ENCODE measurements at places on chromosomes 11 and 22.

DNA sequence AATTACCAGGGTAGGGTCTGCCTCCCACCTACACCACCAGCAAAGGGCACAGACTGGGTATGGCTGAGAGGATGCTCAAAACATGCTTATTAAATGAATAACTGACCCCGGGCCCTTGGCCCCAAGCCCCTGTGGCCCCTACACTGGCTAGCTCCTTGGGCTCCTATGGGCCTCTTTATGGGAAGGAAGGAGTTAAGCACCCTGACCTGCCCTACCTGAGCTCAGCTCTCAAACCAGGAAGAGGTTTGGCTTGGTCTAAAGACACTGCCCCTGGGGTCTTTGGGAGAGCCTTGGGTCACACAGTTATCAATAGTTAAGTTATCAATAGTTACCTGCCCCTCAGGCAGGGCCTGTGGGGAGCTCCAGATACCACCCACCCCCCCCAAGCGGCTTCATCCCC lies 1.2 kb downstream of the USH1C start:
- no peak for DNase-seq

- no peak for DNase-seq
Observed at GRCh38 chr22:49161002-49161850, 666.4 kb downstream of the BRD1 start.

DNA sequence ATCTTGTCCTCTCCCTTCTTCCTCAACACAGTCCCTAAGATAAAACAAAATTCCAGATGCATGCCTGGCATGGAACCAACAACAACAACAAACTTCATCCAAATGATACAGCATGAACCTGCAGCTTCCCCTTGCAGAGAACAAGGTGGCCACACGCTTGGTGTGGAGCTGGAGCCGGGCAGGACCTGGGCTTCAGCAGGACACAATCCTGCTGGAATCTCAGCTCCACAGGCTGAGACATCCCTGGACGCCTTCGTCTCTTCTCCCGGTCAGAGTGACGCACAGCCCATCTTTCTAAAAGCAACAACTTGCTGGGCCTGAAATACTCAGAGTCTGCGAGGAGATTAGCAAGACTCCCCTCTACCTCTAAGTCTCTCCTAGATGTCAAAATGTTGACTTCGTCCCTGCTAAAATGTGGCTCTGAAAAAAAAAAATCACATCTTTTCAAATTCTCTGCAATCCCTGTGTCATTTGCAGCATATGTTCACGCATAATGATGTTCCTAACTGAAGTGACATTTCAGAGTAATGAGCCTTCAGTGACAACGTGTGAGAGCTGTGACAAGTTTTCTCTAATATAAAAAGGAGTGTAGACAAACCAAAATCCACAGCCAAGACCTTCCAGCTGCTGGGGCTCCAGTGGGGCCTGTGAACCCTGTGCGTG lies 1232.3 kb downstream of the TBC1D22A start:
- DNase-seq: no peak

DNA sequence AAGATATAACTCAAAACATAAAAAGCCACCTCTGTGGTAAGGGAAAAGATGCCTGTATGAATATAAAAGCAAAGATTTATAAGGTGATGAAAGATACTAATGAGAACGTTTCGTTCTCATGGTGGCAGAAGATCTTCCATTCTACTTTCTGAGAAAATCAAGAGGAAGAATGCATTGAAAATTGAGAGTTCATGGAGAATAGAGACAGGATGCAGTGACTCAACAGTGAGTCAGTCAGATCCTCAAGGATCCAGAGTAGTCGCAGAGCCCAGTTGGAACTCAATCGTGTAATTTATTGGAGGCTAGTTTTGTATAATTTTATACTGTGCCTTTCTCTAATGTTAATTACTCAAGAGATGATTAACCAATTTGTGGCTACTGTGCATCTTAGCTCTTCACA lies 73.3 kb downstream of the ENTHD1 start:
- DNase-seq: no peak

DNA sequence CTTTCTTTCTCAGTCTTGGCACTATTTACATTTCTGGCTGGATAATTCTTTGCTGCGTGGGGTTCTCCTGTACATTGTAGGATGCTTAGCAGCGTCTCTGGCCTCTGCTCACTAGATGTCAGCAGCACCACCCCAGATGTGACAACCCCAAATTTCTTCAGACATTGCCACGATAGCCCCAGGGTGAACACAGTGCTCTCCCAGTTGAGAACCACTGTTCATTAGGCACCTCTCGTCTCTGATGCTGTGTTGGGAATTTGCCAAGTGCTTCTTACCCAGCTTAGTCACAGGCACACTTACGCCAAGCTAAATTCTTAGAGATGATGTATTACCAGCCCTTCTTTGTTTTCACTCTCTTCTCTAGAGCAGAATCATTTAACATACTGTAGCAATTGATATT lies 9.4 kb downstream of the TRIM6 start:
- DNase-seq: no peak

DNA sequence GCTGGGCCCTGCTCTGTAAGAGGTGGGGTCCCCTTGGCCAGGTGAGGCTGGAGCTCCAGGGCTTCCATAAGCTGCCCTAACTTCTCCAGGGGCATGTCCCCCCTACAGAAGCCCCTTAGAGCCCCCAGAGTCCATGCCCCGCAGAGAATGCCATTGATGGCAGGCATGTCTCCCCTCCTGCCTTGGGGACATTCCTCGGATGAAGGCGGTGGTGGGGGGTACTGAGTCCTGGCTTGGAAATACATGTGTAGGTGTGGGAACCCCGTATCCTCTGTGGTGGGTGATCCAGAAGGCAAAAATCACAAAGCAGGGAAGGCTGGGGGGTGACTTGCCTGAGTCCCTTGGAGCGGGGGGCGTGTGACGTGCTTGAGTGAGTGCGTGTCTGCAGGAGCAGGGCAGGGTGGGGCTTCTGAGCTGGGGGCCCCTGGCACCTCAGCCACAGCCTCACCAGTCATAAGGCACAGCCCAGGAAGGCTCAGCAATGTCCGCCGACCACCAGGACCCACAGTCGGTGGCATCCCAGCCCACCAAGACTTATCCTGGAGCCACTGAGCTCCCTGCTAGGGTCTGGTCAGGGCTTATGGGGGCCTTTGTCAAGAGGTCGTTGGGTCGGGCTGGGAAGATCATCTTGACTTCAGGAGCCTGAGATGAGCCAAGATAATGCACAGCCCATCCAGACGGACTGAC lies 69.8 kb upstream of the KCNQ1OT1 start:
- no peak for DNase-seq

- no peak for DNase-seq
Observed at GRCh38 chr22:39958949-39959639, 1.1 kb upstream of the TMA7B start.

DNA sequence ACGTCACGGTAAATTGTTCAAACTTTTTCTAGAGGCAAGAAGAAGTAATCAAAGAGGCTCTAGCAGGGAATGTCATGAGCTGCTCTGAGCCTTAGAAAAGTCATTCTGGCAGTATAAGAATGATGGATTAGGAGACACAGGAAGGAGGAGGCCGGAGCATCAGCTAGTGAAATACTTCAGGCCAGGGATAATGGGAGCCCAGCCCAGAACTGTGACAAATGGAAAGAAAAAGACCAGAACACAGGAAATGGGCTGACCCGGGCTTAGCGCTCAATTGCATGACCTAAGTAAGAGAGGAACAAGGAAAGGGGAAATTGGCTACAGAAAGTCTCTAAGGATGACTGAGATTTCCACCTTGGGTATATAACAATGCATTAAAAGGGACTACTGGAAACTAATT lies 108.6 kb downstream of the LARGE1 start:
- no peak for DNase-seq

GRCh38 chr11:75174781-75175370 lies 24.0 kb downstream of the SLCO2B1 start:
- DNase-seq: no peak

DNA sequence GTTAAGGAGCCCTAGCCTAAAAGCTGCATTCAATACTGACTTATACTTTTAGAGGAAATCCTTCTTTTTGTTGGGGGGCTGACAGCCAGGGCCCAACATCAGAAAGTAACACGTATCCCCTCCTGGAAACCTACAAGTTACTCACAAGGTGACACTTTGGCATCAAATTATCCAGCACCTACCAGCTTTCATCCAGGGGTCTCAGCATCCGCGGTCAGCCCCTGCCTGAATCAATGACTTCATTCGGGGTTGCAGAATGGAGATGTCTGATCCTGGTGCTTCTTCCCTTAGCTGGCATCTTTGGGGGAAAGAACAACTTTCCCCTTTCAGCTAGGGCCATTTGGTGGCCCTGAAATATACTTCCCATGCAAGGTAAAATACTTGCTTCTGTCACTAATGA lies 5.3 kb upstream of the NAP1L4 start:
- no peak for DNase-seq

GRCh38 chr11:27557226-27557625 lies 50.7 kb upstream of the LIN7C start:
- DNase-seq: no peak

GRCh38 chr22:37310815-37311595 lies 28.7 kb downstream of the CYTH4 start:
- no peak for DNase-seq

DNA sequence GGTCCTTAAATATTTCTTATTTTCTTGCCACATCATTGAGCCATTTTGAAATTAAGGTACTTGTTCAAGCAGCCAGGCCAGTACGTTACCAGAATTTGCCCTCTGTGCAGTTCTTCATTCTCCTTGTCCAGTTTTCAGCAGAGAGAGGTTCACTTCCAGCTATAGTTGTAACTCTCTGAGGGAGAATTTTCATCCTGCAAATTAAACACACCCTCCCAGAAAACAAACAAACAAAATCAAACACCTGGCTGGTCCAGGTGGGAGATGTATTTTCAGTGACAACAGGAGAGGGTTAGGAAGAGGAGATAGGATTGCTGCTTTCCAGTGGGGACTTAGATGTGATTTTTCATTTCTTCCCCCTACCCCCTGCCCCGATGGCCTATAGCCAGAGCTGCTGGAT lies 45.0 kb downstream of the LHFPL7 start:
- no peak for DNase-seq

- no peak for DNase-seq
Observed at GRCh38 chr11:8987446-8987845, 16.4 kb downstream of the NRIP3 start.

DNA sequence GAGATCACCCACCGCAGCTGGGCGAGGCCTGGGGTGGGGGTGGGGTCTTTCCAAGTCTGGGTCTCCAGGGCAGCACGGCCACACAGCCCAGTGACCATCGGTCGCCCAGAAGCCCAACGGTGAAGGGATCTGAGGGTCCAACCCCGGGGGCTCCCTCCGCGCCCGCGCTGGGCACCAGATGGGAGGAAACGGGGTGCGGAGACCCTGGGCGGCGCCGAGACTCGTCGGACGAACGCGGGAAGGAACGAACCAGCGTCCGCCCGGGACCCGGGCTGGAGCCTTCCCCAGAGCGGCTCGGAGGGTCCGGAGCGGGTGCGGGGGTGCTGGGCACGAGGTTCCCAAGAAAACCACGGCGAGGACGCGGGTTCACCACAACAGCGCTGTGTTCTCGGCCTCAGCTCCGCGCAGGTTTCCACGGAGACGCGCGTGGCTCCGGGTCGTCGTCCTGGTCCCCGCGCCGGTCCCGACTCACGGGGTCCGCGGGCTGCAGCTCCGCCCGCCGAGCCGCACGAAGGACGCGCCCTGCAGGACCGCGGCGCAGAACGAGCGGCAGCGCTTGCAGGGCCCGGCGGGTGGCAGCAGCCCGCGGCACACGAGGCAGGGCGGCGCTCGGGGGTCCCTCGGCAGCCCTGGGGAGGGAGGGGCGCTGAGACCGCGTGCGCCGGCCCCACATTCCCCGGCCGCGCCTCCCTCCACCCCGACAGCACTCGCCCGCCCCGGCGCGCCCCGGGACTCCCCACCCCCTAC lies 2.3 kb upstream of the IL17REL start:
- DNase-seq: no peak

- DNase-seq: no peak
Observed at GRCh38 chr11:27718346-27718862, 18.1 kb upstream of the BDNF start.

DNA sequence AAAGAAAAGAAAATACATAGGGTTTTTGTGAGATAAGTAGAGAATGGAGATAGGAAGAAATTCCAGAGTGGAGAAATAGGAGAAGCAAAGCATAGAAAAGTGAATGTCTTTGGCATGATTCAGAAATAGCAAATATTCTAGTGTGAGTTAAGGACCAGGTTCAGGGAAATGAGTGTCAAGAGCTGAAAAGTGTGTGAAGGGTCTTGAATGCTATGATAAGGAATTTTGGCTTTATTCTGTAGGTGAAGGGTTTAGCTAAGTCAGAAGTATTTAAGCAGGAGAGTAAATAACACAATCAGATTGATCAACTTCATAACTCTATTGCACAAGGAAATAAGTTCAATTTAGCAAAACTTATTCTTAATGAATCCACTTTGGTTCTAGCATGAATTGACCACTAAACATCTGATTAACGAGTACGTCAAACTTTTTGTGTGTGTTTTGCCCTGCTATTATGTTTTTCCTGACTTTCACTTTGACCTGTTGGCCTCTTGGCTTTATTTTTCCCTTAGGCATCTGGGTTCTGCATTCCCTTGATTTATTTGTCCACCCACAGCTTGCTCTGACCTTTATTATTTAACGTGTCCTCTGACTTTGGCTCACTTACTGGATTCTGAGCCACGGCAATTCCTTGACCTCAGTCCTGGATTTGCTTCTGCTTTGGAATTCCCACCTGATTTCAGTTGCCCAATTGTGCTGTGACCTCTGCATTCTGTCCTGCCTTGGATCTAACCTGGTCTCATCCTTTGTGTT lies 11.9 kb upstream of the TMEM218 start:
- DNase-seq: no peak

GRCh38 chr22:18954990-18955571 lies 19.0 kb upstream of the PRODH start:
- no peak for DNase-seq

- DNase-seq: no peak
Observed at GRCh38 chr11:61918251-61918937, 1.0 kb upstream of the RAB3IL1 start.

- no peak for DNase-seq
Observed at GRCh38 chr11:122398851-122399250, 256.7 kb upstream of the UBASH3B start.

DNA sequence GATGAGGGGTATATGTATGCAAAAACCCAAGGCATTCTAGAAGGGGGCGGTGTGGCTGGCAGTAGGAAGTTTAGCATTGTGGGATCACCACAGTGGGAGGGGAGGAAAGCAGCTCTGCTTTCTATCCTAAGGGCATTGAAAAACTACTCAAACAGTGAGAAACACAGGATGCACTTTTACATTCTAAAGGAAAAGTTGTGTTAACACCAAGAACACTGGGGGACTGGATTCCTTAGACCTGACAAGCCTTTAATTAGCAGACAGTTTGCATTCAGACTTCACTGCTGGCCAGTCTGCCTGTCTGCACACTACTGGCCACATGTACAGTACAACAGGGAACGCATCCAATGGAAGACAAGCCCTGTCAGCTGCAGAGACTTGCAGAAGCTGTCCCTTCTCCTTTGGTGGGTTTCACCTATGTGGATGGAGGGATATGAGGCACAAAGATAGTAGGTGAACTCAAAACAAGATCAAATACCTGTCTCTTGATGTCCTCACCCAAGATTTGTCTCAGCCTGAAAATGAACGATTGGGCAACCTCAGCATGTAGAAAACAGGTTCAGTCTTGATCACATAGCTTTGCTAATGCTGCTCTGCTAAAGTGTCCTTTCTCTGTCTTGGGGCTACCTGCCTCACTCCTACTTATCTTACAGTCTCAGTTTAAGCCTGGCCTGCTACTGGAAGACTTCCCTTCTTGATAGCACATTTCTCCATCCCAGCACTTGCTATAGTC lies 64.8 kb downstream of the TENM4 start:
- no peak for DNase-seq

Measured in NCI-H2107 (cell line).